ENCODE measurements at places on chromosomes 5 and 9. TPM values are rescaled to one million over a fixed set of nuclear protein-coding genes. Genes with fewer than 3 reads are reported as not detected.

Gene SH3TC2
- 22.0 TPM for total RNA-seq

Gene PCAT7
- under 0.01 TPM for total RNA-seq

Gene TERT
- total RNA-seq, result not detected

Gene PCDHB12
- total RNA-seq, result not detected

Gene TAF11L10
- total RNA-seq, result not detected

Gene S1PR3
- 2.1 TPM for total RNA-seq

Gene AMBP
- not detected for total RNA-seq

Gene CCNJL
- total RNA-seq, result 6.2 TPM

Gene SH3PXD2B
- 115 TPM for total RNA-seq

Gene AQP7
- not detected for total RNA-seq

Gene ACOT12
- 1.1 TPM for total RNA-seq

Gene NIM1K
- total RNA-seq, result 0.73 TPM

Gene SERF1A
- total RNA-seq, result 5.1 TPM

Gene OR1B1
- not detected for total RNA-seq

Gene CDX1
- not detected for total RNA-seq

Gene VLDLR
- total RNA-seq, result 21.1 TPM

Gene GPSM1
- total RNA-seq, result 40.0 TPM

Gene PFN3
- not detected for total RNA-seq

Gene PPP2R2B
- 1.3 TPM for total RNA-seq

Gene SPAAR
- total RNA-seq, result not detected

Gene GABRA1
- total RNA-seq, result not detected

Gene NCBP1
- 53.4 TPM for total RNA-seq

Gene OGN
- total RNA-seq, result not detected

Gene SPATA31C1
- total RNA-seq, result not detected

Gene WWC1
- 0.31 TPM for total RNA-seq

Gene CKMT2
- 1.1 TPM for total RNA-seq

Gene NUP214
- total RNA-seq, result 19.6 TPM

Gene SLC27A6
- not detected for total RNA-seq

Gene NEUROG1
- not detected for total RNA-seq

Gene SPATA31D4
- total RNA-seq, result not detected

Gene SMIM27
- total RNA-seq, result 1.9 TPM

Gene PCDHGA5
- total RNA-seq, result 1.8 TPM

Gene IFNA2
- total RNA-seq, result not detected

Gene FGF1
- total RNA-seq, result 0.33 TPM

Gene CFAP90
- not detected for total RNA-seq

Gene SLC6A7
- not detected for total RNA-seq

Gene PCDHGC4
- 2.5 TPM for total RNA-seq

Gene DUSP1
- total RNA-seq, result 17.9 TPM

Gene GPBP1
- 71.6 TPM for total RNA-seq

Gene UCK1
- total RNA-seq, result 42.0 TPM

Gene ASPN
- total RNA-seq, result not detected

Gene RPP25L
- 15.8 TPM for total RNA-seq

Gene HAVCR2
- under 0.01 TPM for total RNA-seq

Gene MXD3
- total RNA-seq, result 11.0 TPM

Gene ENTPD2
- total RNA-seq, result not detected

Gene GABRA6
- total RNA-seq, result not detected

Gene IFNB1
- total RNA-seq, result 0.77 TPM

Gene ADAMTS12
- total RNA-seq, result 2.5 TPM

Gene GARIN3
- not detected for total RNA-seq

Gene AK3
- total RNA-seq, result 48.7 TPM

Gene EGR1
- 0.77 TPM for total RNA-seq

Gene PLCXD3
- total RNA-seq, result not detected

Data from melanocyte of skin (primary cell).